CD4-positive, alpha-beta T cell treated with Interleukin-10 for 1 hour (primary cell): ENCODE measurements at places on chromosomes 5 and 9.

GRCh38 chr5:119578937-119579336, 50.4 kb upstream of the FAM170A start:
- DNase-seq = no peak

GRCh38 chr5:150522504-150523414, 14.8 kb downstream of the NDST1 start:
- DNase-seq = no peak

- DNase-seq = no peak
These were observed 273.3 kb downstream of the AOPEP start for GRCh38 chr9:94999832-95000231.

- DNase-seq = no peak
These were observed 252.2 kb downstream of the NR2F1-AS1 start for GRCh38 chr5:93328833-93329232.

DNA sequence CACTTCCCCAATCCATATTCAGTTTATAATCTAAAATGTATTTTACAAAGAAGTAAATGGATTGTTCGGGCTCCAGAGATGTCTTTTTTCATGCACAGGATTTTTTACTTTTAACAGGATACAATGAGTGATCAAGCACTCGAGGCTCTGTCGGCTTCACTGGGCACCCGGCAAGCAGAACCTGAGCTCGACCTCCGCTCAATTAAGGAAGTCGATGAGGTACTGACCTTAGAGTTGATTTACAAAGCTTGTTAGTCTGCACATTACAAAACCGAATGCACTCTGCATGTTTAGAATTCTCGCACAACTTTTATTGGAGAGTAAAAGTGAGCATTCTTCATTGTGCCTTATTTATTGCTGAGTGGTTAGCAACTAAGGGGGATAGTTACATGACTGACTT, 65.2 kb downstream of the ERAP1 start:
- DNase-seq = no peak

DNA sequence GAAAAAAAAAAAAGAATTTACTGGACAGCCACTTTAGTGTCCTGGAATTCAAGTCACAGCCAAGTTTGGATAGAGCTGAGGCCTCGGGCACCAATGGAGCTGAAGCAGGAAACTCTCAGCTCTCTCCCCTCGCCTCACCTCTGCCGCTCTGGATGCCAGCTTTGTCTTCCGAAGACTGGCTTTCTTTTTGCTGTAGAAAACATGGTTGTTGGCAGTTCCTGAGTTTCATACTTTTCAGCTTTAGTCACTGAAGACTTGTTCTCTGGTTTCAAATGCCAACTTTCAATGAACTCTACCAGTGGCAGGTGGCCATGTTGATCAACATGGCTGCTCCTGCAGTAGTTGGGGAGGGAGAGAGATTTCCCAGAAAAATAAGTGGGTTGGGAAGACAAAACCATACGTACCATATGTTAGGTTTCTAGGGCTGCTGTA, 142.2 kb downstream of the SNX18 start:
- no peak for DNase-seq

- DNase-seq = no peak
These were observed 33.3 kb downstream of the RAPGEF1 start for GRCh38 chr9:131706608-131706970.

GRCh38 chr9:89923961-89924504, 319.2 kb downstream of the GADD45G start:
- DNase-seq = peak; percentile 33

DNA sequence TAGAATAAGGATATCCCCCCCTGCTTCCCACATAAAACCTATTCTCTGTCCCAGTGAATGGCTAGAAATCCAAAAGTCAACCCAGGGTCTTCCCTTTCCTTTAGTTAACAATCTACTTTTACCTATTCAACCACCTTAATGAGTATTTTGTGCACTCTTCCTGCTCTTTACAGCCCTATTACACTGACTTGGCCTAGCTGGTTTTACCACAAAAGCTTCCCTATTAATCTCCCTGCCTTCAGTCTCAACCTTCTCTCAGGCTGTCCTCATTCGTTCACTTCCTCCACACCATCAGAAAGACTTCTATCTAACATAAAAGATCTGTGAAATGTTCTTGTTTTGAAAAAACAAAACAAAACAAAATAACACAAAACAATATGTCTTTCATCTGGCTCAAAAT, 16.2 kb downstream of the CTNNAL1 start:
- DNase-seq = no peak

DNA sequence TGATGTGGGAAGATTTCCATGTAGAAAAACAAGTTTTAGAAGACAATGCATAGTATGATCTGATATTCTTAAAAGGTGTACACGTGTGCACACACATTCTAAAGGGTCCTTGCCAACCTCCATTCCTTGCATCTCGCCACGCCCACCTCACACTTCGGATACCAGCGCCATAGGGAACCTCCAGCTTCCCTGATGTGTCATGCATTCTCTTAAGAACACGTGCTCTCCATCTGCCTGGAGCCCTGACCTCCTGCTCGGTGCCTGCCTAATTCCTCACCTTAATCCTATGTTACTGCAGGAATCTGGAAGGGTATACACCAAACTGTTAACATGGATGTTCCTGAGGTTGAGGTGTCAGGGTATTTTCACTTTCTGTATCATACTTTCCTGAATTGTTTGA, 63.1 kb downstream of the PTCD2 start:
- no peak for DNase-seq

DNA sequence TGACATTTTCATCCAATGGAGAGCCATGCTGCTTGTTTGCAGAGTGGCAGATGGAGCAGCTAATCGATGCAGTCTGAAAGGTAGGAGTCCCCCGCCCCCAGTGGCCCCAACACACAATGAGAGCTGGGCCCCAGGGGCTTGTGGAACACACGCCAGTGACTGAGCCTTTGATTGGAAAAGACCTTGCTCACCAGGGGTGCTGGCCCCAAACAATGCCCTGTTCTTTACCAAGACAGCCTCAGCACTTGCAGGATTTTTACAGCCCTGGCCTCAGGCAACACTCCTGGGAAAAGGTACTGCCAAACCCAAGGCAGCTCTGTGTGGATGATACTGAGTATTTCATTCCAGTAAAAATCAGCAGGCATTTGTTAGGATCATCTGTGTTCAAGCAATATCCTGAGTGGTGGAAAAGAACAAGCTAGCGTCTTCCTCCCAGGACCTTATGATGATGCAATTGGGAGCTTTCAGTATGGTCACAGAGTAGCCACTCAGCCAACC, 276.8 kb upstream of the CLINT1 start:
- no peak for DNase-seq

- DNase-seq = no peak
These were observed 182.8 kb downstream of the CFAP90 start for GRCh38 chr5:7668161-7668560.

GRCh38 chr5:111922344-111922743, 165.3 kb upstream of the NREP start:
- no peak for DNase-seq

GRCh38 chr9:104143550-104143910, 49.4 kb downstream of the SMC2 start:
- DNase-seq = no peak

DNA sequence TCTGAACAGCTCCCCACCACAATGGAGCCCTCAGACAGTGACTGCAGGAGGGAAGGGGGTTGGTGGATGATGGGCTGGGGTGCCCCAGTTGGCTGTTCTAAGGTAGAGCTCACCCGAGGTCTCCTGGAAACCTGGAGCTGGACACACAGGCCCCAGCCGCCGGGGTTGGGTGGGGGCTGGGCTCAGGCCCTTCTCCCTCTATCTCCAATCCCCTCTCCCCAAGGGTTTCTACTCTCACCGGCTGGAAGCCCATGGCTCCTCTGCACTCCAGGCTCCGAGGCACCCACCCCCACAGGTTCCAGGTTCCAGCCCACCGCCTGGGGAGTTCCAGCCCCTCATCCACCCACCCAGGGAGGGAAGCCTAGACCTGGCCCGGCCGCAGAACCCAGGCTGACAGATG, 766 bp downstream of the NR5A1 start:
- no peak for DNase-seq

GRCh38 chr5:153551537-153552079, 61.1 kb downstream of the GRIA1 start:
- DNase-seq = no peak

DNA sequence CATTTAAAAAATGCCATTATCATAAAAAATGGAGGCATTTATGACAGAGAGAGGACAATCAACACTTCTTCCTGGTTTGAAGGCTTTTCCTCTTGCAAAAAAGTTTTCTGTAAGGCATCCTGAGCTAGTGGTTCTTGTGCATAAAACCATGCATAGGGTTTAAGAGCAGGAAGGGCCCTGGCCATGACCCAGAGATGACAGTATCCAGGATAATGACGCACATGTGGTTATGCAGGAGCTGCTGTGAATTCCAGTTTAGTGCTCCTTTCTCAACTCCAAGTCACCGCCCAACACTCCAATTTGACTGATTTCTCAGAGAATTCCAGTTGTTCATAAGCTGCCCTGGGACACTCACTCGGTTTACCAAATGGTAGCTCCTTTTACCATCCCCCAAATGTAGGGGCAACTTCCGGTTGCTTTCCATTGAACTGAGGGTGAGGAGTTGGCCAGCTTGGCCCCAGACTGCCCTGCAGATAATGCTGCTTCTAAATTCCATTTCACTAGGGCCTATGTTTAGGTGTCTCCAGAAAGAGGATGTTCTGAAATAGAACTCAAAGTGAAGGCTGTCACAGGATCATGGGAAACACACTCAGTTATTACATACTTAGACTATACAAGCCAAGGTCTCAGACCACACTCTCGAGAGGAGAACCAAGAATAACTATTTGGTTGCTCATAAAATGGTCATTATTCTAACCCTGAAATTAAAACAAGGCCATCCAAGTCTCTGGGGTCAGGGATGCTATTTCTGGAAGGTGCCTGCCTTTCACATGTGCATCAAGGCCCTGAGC, 179.1 kb downstream of the SLIT3 start:
- DNase-seq = no peak

DNA sequence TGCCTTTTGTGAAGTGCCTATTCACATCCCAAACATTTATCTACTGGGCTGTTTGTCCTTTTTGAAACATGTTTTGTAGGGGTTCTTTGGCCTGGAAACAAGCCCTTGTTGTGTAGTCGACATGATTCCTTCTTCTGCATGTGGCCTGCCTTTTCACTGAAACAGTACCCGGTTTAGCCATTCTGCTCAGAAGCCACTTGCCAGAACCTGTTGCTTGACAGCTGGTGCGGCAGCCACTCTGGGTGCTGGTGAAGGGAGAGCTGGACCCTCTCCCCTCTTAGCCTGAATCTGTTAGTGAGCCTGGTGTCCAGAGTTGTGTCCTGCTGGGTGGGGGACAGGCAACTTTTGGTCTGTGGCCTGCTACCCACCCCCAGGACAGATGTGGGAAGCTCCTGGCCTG, 128.8 kb upstream of the CACNA1B start:
- no peak for DNase-seq

- DNase-seq = peak; percentile 61
These were observed at the start of gene PRELID2 for GRCh38 chr5:145834917-145835847. PRELID2 (minus strand) TSS chr5:145835342; CDS start chr5:145835251, 91 bp downstream.

GRCh38 chr9:20511686-20512085, 110.6 kb downstream of the MLLT3 start:
- no peak for DNase-seq

DNA sequence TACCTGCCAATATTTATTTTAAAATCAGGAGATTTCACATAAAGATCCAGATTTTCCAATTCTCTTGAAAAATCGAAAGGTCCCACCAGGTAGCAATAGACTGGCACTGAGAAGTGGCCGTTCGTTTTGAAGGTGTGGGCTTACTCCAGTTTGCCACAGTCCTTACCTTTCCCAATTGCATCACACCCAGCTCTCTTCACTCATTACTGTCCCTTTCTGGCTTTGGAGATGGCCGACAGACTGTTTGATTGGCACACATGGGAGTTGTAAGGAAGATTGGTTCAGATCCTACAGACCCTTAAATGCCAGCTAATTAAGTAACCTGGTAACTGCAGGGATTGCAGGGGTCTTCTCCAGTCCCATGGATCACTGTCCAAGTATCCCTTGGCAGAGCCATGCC, 68.7 kb upstream of the LARP1 start:
- no peak for DNase-seq

DNA sequence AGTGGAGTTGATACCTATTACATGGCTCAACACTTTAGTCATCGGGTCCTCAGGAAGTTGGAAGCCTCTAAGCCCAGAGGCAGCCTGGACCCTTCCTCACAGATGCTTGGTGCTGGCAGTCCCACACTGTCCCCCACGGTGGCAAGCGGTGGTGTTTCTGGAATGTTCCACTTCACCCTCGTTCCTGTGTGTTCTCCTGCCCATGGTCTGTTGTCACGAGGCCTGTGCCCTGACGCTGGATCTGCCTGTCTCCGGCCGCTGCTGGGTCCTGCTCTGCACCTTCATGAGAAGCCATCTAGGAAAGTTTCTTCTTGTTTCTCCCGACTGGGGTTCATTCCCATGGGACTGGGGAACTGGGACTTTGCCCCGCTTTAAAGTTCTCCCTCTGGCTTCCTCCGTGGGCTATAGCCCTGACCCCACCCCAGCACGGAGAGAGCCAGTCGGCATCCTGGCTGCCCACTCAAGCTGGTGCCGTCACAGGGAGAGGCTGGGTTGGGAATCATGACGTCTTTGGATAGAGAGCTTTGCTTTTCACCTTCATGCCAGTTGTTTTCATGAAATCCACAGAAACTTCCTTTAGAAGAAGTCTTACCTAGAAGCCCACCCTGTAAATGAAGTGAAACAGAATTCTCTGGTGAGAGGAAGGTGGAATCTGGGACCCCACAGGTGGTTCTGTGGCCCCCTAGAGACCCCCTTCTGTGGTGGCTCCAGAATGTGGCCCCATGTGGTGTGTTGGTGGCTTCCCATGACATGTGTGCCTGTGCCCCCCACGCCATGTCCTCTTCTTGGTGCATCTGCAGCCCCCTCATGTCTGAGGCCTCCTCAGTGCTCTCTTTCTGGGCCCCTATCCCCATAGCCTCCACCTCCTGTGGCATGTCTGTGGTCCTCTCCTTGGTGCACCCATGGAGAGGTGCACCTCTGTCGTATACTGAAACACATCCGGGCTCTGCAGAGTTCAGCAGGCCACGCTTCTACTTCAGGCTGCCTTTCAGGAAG, 43.8 kb downstream of the TRIP13 start:
- no peak for DNase-seq

DNA sequence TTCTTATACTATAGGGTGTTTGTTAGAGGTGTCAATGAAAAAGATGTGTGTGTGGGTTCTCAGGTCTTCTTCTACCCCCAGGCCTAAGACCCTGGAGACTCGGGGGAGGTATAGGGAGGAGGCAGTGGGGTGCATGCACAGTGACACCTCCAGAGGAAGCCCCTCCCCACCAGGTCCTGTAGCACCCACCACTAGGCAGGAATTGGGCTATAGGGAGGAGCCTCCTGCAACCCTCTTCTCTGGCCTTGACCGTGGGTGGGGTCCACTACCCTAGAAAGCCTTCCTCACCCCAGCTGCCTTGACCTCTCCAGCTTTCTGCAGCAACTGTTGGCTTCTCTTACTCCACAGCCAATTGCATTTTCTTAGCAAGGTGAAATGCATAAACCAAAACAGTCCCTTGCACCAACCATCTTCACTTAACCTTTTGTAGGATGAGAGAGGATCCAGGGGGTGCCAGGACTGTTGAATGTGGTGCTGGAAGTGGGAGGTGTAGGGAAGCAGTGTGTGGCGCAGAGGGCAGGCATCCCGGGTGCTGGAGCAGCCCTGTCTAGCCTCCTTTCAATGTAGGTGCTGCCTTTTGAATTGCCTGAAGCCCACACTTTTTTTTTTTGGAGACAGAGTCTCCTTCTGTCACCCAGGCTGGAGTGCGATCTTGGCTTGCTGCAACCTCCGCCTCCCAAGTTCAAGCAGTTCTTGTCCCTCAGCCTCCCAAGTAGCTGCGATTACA, 128.5 kb downstream of the RGS3 start:
- no peak for DNase-seq

- no peak for DNase-seq
These were observed 141.4 kb downstream of the LRRC70 start for GRCh38 chr5:62720031-62720441.
